ENCODE measurements at places on chromosomes 6 and 20. TPM values are rescaled to one million over a fixed set of nuclear protein-coding genes. Genes with fewer than 3 reads are reported as not detected.

- no peak for DNase-seq
Measured at GRCh38 chr6:79226660-79227059, 7.8 kb downstream of the HMGN3 start.

GRCh38 chr20:1894471-1894950 lies 696 bp upstream of the SIRPA start:
- DNase-seq: peak; percentile 70

DNA sequence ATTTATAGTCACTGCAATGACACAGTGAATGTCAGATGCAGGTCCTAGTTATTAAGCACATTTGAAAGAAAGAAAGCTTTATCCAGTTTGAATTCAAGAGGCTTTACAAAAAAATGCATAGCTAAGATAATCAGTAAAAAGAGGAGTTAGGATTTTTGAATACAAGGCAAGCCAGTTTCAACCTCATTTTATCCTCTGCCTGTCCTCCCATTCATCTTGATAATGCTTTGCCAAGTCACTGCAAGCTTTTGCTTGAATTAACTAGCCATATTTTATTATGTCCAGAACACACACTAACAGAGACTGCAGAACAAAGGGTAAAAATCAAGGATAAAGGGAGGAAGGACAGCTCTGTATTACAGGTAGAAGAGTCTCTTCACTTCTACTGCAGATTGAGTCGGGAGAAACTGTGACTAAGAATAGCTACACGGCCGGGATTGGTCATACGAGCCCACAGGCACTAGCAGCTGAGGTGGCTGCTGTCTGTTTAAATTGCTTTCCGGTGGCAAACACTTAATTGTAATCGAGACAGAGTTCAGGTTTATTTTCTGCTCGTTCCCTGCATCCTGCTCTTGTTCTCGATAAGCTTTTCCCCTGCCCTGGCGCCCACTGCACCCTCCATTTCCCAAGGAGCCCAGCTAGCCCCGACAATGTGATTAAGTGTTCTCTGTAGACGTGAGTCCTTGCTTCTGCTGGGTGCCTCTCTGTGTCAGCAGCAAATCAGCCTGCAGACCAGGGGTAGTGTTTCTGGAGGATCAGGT lies 30.5 kb upstream of the AKAP12 start:
- DNase-seq: no peak

GRCh38 chr6:78868116-78868515 lies 765 bp downstream of the IRAK1BP1 start:
- no peak for DNase-seq

GRCh38 chr6:236519-236918 lies 55.8 kb upstream of the DUSP22 start:
- DNase-seq: no peak

- DNase-seq: no peak
Measured at GRCh38 chr6:20448828-20449227, 47.1 kb downstream of the E2F3 start.

DNA sequence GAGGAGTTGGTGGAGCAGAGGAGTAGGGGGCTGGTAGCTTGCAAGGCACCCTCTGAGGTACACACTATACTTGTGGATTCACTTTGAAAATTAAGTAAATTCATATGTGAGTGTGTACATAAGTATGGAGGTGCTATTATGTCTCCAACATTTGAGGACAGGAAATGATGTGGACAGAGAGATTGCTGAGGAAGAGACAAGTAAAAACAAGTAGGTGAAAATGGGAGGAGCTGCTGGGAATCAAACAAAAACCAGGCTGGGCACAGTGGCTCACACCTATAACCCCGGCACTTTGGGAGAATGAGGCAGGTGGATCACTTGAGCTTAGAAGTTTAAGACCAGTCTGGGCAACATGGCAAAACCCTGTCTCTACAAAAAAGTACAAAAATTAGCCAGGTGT lies 69.2 kb upstream of the LYRM2 start:
- no peak for DNase-seq

DNA sequence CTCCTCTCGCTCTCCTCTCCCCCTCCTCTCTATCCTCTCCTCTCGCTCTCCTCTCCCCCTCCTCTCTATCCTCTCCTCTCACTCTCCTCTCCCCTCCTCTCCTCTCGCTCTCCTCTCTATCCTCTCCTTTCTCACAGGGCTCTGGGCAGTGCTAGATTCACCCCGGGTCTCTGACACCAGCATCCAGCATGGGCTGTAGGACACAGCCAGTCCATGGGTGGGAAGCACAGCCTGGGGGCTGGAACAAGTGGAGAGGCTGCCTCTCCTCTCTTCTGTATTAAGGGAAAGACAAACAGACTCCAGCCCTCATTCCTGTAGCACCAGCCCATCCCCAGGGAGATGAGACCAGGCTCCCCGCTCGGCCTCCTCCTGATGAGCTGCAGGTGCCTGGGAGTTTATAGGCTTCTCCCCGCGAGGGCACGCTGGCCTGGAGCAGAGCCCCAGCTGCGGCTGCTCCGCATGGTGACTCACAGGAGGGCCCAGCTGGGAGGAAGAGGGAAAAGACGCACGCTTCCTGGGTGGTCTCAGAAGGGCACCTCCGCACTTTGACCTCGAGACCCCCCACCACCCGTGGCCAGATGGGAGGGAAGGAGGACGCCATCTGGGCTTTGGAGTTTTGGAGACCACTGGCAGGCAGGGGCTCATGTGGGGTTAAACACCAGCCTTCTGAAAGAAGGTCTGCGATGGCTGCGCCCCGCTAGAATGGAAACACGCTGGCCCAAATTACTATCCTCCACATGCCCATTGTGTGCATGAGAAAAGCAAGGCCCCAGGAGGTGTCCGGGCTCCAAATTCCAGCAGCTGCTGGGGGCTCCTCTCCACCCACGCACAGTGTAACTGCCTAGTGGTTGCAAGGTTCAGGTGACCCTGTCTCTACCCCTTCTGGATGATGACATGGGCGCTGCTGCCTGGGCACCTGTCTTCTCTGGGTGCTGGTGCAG lies 68.0 kb downstream of the BMP7 start:
- DNase-seq: no peak

DNA sequence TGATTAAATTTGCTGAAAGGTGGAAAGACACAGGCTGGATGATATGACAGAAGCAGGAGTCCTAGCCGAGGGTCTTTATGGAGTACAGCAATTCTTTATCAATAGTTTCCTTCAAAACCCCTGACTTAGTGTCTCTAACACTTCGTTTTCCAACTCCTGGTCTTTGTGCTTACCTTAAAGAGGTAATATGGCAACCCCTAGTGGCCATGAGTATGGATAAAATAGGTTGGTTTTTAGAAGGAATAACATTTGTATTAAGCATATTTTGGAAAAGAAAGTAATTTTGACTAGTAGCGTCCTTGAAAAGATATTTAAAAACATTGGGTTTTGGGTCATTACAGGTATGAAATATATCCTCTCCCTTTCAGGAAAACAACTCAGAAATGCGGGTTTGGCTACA lies 51.9 kb downstream of the VGLL2 start:
- DNase-seq: peak; percentile 32

- DNase-seq: no peak
Measured at GRCh38 chr20:58018590-58018989, 209.9 kb downstream of the ANKRD60 start.

GRCh38 chr6:138498629-138499302 lies 528 bp downstream of the NHSL1 start:
- DNase-seq: no peak

- DNase-seq: no peak
Measured at GRCh38 chr6:92538275-92538674, 881.1 kb downstream of the EPHA7 start.

DNA sequence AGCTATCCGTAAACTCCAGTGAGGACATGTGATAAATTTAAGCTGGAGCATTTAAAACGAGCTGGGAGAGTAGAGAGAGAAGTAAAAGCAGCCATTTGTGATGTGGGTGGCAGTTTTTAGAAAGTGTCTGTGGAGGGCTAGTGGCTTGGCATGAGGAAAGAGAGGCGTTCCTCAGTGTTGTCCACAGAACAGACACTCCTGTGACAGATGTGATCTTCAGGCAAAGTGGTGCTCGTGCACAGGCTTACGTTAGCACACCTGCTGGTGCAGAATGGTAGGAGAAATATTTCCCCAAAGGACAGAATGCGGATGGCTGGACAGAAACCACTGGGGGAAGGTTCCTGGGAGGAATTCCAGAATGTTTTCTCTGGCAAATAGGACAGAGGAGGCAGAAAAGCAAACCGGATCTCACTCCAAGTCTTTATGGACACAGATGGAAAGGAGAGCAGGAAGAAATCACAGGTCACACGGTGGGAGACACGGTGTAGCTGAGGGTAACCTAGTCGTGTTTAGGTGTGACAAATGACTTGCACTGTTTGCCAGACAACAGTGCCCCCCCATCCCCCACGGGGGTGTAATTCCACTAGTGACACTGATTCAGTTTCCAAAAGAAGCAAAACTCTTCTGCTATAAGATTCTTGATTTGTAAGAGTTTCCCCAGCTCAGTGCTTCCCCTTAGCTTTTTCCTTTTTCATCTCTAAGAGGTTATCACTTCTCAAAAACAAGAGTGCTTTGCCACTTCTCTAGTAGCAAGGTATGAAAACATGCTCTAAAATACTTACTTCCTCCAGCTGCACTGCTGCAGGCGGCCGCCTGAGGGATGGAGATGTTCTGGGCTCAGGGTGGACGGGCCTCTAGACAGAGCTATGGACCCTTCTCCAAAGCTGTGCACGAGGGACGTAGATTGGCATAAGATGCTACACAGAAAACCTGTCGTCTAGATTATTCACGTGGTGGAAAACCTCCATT lies 293.2 kb downstream of the QKI start:
- no peak for DNase-seq

GRCh38 chr20:22070610-22071058 lies 365.2 kb downstream of the PAX1 start:
- DNase-seq: no peak

DNA sequence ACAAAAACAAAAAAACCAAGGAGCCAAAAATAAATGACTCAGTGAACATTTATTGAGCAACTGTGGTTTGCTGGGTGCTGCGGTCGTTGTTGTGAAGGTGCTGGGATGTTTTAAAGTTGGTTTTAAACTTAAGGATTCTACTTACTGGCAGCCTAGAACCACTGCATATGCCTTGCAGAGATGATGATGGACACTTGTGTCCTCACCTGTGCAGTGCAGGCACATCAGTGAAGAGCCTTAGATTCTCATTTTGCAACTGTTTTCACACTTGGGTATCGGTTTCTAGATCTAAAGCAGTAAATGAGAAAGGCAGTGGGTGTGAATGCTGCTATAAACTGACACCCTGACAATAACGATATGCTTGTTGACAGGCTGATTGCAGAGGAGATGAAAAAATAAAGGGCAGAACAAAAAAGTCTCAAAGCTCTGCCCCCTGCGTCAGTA lies 68.8 kb downstream of the UTRN start:
- DNase-seq: no peak

DNA sequence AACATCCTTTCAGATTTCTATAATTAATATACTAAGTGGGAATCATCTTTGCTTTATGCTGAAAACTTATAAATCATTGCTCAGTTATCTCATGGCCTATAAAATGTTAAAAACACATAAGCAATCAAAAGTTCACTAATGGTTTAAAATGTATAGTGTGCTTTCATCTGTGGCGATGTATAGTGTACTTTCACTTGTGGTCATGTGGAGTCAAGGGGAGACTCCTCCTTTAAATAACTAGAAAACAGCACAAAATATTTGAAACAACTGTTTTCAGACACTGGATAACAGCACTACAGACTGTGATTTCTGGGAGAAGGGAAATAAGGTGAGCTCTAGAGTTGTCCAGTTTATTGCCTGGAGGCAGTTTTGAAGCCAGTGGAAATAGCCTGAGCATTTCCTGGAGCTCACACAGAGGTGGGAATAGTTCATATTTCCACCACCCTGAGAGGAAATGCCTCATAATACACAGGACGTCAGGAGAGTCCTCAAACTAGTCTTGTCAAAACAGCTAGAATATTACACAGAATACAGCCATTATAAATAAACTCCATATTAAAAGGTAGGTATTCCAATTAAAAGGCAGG lies 89.4 kb downstream of the CEP162 start:
- DNase-seq: no peak

DNA sequence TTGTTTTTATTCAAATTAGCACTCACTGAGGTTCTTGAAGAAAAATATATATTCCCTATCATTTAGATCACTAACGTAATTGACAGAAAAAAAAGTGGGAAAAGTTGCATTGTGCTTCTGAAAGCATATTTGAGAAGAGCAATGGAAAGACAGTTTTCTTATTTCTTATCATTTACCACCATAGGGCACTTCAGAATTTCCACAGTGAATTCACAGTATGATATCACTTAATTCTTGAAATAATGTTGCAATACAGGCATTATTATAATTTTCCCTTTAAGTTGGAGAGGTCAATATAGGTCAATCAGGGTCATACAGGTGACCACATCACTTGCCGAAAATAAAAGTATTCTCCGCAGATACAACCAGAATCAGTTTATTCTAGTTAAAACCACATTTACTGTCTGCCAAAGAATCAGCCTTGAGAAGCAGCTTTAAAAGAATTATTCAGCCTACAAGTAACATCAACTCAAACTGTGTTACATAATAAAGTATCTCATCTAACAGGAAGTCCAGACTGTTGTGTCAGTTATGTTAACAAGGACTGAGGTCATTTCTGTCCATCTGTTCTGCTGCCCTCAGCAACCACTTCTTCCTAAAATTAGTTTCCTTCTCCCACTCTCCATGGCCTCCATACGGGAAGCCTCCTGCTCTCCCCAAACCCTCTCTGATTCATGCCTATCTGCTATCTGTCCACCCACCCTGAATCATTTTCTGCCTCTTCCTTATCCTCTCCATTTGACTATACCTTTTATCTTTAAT lies 121.2 kb downstream of the SIM1 start:
- no peak for DNase-seq

GRCh38 chr6:139531148-139532115 lies 157.0 kb upstream of the CITED2 start:
- no peak for DNase-seq

- no peak for DNase-seq
Measured at GRCh38 chr20:19783966-19784401, 25.9 kb downstream of the RIN2 start.

GRCh38 chr20:33995053-33995831 lies 1.5 kb downstream of the RALY start:
- DNase-seq: no peak

DNA sequence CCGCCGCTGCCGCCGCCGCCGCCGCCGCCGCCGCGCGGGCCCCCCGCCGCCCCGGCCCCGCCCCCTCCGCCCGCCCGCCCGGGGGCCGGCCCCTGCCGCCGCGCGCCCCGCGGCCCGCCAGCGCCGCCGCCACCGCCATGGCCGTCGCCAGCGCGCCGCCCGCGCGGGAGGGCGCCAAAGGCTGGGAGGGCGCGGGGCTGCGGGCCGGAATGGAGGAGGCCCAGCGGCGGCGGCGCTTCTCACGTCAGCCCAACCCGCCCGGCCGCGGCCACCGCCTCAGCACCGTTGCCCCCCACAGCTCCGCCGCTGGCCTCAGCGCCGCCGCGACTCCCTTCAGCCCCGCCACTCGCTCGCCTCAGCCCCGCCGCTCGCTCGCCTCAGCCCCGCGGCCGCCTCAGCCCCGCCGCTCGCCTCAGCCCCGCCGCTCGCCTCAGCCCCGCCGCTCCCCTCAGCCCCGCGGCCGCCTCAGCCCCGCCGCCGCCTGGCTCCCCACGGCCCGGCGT lies 258 bp downstream of the PHF10 start:
- peak; percentile 64 for DNase-seq

The CAGE1 gene
- not detected for total RNA-seq

The HLA-DRB1 gene
- total RNA-seq: 169 TPM

The SRMS gene
- total RNA-seq: 0.27 TPM

The FLOT1 gene
- 175 TPM for total RNA-seq

The ALDH5A1 gene
- total RNA-seq: 8.1 TPM

The LGSN gene
- 0.05 TPM for total RNA-seq

The PPP1R14C gene
- 25.2 TPM for total RNA-seq

The TRAPPC3L gene
- total RNA-seq: not detected

The CD24 gene
- total RNA-seq: 2,235 TPM

The TAGAP gene
- 4.1 TPM for total RNA-seq

The HAO1 gene
- total RNA-seq: not detected

The GRM1 gene
- total RNA-seq: not detected

The PERP gene
- total RNA-seq: 47.9 TPM

The ECT2L gene
- total RNA-seq: not detected

The SIM1 gene
- total RNA-seq: not detected
